Activated T-cell treated with anti-CD3 and anti-CD28 coated beads for 48 hours (primary cell): ENCODE measurements at places on chromosomes 12 and 14.

- DNase-seq, result no peak
Measured at GRCh38 chr12:77830583-77831351, at the start of gene NAV3. TSS of gene NAV3 (plus strand) at chr12:77830894. CDS start at chr12:77831462, 568 bp downstream.

GRCh38 chr14:97071177-97071576 lies 274.0 kb downstream of the VRK1 start:
- no peak for DNase-seq

DNA sequence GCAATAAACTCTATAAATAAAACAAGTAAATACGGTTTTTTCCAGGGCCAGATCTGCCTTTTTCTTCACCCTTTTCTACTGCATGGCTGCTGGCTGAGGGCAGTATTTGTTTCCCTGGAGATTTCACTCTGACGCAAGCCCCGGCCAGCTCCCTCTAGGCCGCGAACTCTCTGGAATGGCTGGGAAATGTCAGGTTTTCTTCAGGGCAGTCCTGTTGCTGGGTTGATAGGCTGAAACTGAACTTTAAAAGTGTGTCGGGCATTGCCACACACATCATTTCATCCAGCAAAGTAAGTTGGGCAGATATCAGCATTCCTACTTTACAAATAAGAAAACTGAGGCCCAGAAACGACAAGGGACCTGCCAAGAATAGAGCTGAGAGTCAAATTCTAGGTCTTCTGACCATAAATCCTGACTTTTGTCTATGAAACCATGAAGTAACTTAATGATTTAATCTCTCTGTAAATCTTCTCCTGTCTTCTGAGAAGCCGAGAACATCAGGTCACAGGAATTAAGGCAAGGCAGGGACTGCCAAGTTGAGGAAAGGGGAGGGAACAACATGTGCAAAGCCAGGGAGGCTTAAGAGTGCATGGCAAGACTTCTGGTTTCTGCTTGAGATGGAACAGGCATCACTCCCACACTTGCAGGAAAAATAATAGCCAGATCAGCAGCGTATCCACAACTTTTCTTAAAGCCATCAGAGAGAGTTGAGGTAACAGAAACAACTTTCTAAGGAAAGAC lies 205.0 kb upstream of the CCDC196 start:
- DNase-seq, result no peak

GRCh38 chr14:91837076-91837475 lies 30.3 kb downstream of the TC2N start:
- no peak for DNase-seq

GRCh38 chr14:80805136-80805535 lies 136.4 kb downstream of the CEP128 start:
- no peak for DNase-seq

DNA sequence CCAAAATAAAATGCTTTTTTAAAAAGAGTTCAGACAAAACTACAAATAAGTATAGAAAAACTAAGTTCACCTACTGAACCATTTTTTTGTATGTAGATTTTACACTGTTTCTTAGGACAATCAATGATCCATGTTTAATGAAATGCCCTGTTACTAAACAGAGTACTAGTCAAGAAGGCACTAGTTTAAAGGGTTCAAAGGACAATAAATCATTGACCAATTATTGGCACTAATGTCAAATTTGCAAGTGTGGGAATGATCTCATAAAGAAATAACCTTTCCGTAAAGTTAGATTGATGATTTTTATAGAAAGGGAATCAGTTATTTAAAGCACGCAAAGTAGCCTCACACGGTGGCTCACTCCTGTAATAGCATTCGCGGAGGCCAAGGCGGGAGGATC lies 4.2 kb downstream of the DNAI7 start:
- no peak for DNase-seq

- DNase-seq, result no peak
Measured at GRCh38 chr12:114401328-114402083, 4.4 kb downstream of the TBX5 start.

DNA sequence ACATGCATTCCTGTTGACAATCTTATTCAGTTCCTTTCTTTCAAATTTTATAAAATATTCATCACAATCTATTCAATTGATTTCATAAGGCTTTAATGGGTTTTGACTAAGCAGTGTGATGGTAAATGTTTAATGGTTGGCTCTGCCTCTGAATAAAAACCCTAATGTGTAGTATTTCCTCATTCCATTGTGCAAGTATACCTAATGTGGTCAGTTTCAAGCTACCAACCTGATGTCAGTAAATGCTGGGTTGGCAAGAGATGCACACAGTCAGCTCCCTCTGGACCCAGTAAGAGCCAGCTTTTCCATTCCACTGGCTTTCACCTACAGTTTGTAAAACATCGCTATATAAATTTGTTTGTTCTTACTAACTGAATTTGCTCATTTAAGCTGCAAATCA lies 53.9 kb downstream of the METTL25 start:
- DNase-seq, result no peak
